ENCODE measurements at places on chromosomes 6 and 20. TPM values are rescaled to one million over a fixed set of nuclear protein-coding genes. Genes with fewer than 3 reads are reported as not detected.

GRCh38 chr6:44255105-44255808 is 2.1 kb downstream of the SLC35B2 start:
- no peak for DNase-seq

GRCh38 chr20:43458422-43458924 is 777 bp downstream of the SRSF6 start:
- no peak for DNase-seq

DNA sequence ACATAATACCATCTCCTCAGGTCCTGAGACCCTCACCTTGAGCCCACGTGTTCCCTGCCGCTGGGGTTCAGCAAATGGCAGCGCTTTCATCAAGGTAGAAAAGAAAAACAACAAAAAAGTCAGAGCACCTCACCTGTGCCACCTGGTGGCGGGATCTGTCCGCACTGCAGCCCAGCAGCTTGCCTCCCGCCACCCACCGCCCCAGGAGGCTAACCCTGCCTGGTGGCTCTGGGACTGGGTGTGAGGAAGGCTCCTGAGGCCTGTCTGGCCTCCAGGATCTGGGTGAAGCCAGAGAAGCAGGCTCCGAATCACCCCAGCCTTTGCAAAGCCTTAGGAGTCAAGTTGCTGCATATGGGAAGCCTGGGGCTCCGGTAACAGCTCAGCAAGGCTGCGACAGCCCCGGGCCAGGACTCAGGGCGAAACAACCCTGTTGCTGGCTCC is 270.8 kb downstream of the BMP7 start:
- no peak for DNase-seq

GRCh38 chr6:139962654-139963347 is 588.4 kb upstream of the CITED2 start:
- DNase-seq = no peak

- DNase-seq = no peak
Measured at GRCh38 chr6:51996296-51996947, 91.0 kb downstream of the PKHD1 start.

- no peak for DNase-seq
Measured at GRCh38 chr6:2221726-2222274, 23.6 kb downstream of the GMDS start.

TP53TG5 gene
- polyA plus RNA-seq = not detected

DNA sequence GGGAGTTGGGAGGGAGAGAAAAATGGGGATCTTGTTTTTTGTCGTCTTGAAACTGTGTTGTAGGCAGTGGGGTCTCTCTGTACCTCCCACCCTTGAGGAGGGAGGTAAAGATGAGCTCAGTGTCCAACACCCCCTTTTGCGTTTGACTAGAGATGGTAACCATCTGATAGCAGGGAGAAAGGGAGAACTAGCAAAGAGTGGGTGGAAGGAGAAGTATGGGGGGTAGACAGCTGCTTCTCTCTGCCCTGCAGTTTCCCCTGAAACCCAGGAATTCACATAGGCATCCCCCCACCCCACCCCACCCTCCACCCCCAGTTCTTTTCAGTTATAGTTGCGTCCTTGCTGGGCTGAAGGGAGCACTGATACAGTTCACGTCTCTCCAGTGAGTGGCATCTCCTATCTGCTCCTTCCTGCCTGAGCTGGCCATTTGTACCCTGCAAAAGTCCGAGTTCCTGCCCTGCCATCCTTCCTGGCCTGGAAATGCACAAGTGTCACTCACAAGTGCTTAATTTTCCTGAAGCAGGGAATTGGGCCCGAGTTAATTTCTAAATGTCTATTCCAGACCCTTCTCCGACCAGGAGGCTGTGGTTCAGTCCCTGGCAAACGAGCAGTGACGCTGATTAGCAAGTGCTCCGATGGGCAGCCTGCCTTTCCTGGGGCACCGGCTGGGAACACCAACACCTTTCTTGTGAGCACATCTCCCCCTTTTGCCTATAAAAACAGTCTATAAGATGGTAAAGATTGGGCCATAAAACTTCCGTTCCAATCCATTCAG is 1.5 kb downstream of the SIRPA start:
- DNase-seq = no peak

BEND6 gene
- 9.2 TPM for polyA plus RNA-seq

FAM217A gene
- polyA plus RNA-seq = not detected

DNA sequence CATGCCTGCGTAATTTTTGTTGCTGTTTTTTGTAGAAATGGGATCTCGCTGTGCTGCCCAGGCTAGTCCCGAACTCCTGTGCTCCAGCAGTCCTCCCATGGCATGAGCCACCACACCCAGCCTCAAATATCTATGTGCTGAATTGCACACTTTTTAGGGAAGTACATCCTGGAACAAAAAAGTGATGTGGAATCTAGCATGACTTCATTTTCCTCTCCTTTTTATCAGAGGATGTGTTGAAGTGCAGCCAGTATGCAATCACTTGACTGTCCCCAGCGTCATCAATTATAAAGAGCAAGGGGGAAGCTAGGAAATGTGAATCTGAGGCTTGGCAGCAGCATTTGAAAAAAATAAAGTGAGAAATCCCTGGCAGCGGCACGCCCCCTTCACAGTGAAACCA is 6.4 kb upstream of the EXOC2 start:
- DNase-seq = no peak

GRCh38 chr6:100126790-100127484 is 132.9 kb upstream of the MCHR2 start:
- DNase-seq = no peak

- no peak for DNase-seq
Measured at GRCh38 chr6:81696524-81696923, 56.0 kb downstream of the TENT5A start.

LTB gene
- not detected for polyA plus RNA-seq

- no peak for DNase-seq
Measured at GRCh38 chr6:133223452-133224029, 17.6 kb upstream of the EYA4 start.

DNA sequence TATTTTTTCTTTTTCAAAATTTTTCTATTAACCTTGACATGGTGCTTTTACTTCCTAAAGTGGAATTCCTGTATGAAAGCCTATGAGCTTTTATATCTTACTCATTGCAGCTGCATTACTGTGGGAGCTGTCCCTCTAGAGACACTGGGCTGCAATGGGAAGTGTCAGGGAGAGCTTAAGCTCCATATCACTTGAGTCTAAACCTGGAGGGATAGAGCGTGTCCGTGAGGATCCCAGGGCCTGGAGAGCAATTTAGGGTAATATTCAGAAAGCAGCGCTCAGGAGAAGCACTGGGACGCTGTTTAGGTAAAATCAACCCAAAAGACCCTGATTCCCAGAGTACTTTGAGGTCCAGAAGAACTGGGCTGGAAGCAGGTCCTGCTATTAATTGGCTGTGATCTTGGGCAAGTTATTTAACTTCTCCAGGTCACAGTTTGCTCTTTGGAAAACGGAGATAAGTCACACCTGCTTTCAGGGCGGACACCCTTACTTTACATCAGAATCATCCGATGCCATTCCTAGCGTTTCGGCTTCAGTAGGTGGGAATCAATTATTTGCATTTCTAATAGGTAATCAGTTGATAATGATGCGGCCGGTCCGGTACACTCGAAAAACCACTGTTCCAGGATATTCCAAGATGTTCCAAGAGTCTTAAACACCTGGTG is 628 bp upstream of the ERGIC3 start:
- DNase-seq = no peak

- no peak for DNase-seq
Measured at GRCh38 chr6:122052346-122052900, 347.0 kb upstream of the HSF2 start.

GRCh38 chr6:168385037-168385759 is 55.8 kb upstream of the SMOC2 start:
- no peak for DNase-seq

- no peak for DNase-seq
Measured at GRCh38 chr6:113888493-113888892, 31.3 kb downstream of the MARCKS start.

CALHM4 gene
- polyA plus RNA-seq = not detected

RAD21L1 gene
- polyA plus RNA-seq = 0.04 TPM

C20orf204 gene
- polyA plus RNA-seq = 0.01 TPM

DNA sequence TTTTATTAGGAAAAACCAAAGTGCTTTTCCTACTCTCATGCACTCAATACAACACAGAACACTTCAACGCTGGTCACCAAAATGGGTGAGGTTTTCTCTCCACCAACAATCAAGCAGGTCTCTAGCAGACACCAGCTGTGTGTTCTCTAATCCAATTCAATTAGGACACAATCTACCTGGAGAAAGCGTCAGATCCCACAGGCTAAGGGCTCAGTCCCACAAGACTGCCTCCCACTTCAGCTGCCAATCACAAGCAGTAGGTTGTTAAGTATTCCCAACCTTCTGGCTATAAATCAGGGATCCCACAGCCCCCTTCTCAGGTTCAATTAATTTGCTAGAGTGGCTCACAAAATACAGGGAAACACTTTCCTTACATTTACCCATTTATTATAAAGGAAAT is 47.7 kb downstream of the STMND1 start:
- DNase-seq = no peak

DNA sequence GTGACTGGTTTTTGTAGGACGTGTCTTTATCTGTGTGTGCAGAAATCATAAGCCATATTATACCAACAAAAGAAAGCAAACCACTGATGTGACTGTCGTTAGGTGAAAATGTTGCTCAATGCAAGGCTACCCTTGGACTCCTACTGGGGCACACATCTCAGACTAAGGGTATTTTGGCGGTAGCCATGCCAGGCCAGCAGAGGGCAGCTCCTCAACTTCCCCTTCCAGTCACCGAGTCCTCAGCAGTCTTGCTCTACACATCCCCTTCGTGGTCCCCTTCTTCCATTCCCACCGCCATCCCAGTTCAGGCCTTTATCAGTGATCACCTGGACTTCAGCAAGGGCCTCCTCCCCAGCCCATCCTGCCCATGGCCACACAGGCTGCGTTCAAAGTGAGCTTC is 113.7 kb upstream of the GGTLC1 start:
- DNase-seq = no peak

- DNase-seq = no peak
Measured at GRCh38 chr6:156315146-156315545, 462.0 kb upstream of the ARID1B start.

- DNase-seq = no peak
Measured at GRCh38 chr6:137820425-137820824, 46.6 kb upstream of the TNFAIP3 start.

- no peak for DNase-seq
Measured at GRCh38 chr20:4548552-4548951, 173.2 kb upstream of the PRND start.

GRCh38 chr20:8601542-8601912 is 467.4 kb upstream of the PLCB4 start:
- no peak for DNase-seq

GMPR gene
- polyA plus RNA-seq = 8.2 TPM

DNA sequence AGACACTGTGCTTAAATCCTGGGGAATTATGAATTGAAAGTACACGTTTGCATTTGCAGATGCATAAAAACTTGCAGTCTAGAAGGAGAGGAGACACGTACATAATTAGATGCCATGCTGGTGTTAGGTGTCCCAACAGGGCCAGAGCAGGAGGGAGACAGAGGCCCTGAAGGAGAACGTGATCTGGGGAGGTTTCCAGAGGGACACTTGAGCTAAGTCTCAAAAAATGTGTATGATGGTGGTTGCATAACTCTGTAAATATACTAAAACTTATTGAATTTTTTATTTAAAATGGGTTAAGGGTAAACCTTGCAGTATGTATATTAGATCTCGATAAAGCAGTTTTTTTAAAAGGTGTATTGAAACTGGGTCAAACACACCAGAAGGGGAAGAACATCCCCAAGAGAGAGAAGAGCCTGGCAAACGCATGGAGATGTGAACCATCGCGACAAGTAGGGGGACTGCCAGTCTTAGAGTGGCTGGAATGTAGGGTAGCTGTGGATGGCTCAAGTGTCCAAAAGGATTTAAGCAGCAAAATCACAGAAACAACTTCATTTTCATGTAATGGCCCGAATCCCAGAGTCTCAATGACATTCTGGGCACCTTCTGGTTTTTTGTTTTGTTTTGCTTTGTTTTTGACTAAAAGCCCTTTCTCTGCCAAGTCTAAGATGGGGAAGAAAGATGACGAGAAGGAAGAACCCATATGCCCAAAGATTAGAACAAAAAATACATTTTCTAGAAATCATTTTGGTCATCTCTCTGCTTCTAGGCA is 15.3 kb downstream of the TRAF3IP2 start:
- DNase-seq = no peak

GRCh38 chr6:68978411-68978810 is 343.3 kb downstream of the ADGRB3 start:
- no peak for DNase-seq

CD24 gene
- 0.89 TPM for polyA plus RNA-seq

DNA sequence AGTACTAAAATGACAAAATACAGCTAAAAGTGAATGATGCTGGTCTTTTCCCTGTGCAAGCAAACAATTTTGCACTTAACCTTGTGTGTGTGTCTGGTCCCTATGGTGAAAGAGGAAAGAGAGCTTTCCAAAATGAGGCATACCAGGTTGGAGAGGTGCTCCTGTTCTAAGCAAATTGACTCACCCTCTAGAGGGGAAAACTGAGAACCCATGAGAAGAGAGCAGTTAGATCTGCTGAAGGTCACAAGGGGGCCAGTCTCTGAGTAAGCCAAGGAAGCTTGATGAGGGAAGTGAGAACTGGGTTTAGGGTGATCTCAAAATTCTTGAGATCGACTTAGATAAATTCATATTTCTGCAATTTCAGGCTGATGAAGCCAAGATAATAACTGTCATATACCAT is 157.5 kb upstream of the TBX18 start:
- no peak for DNase-seq

DNA sequence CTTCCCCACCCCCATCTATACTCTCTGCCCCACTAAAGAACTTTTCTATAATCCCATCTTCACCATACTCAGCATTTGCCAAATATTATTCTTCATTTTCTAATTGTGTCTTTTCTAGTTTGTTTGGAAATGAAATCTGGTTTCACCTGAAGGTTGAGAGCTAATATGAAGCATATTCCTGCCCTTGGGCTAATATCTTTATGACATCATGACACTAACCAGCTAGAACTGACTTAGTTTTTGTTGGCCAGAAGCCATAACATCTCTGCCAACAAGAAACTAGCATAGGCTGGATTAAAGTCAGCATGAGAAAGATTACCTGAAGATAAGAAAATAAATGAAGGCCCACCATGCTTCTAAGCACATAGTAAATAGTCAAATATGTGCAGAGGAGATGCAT is 16.7 kb downstream of the UNC5CL start:
- DNase-seq = no peak

GRCh38 chr6:135922174-135922573 is 70.7 kb downstream of the PDE7B start:
- DNase-seq = peak; percentile 91

- no peak for DNase-seq
Measured at GRCh38 chr20:6831461-6831860, 64.0 kb downstream of the BMP2 start.

SRMS gene
- polyA plus RNA-seq = not detected

DNA sequence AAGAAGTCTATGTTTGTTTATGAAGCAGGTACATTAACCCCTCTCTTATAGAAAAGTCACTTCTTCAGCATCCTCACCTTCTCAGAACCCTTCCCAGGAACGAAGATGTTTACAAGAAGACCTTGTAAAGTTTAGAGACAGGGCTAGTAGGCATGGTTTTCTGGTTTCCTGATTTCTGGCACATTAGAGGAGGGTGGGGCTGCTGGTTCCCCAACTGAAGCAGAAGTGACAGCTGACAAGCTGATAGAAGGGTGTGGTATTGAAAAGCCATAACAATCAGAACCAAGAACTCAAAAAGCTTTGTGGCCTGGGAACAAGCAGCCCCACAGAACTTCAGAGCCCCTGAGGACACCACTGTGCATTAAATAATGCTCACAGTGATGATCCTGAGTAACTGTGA is 91.2 kb downstream of the RTN4IP1 start:
- DNase-seq = no peak

C20orf144 gene
- polyA plus RNA-seq = 0.14 TPM

OXT gene
- polyA plus RNA-seq = not detected

Measured in AG04450 (cell line).